ENCODE measurements at places on chromosomes 13 and 19.

DNA sequence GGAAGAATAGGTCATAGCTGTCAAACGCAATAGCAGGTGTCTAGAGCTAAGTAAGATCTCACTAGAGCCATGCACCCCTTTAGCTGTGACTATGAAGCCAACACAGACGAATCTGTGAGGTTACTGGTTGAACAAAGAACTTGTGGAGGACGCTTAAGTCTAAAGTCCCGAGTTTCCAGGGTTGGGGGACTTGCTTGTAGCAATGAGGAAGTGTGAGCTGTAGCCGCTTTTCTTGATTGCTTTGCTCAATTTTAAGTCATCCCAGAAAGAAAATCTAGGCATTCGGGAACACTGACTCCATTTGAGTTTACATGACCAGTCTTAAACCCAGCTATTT, 1.6 kb downstream of the GPC5 start:
- no peak for DNase-seq

GRCh38 chr13:45206340-45206739, 5.5 kb upstream of the KCTD4 start:
- DNase-seq: no peak

- no peak for DNase-seq
These were observed 1456.2 kb upstream of the SLC10A2 start for GRCh38 chr13:104522235-104523072.

GRCh38 chr13:21139374-21139773, 37.0 kb downstream of the SKA3 start:
- DNase-seq: no peak

DNA sequence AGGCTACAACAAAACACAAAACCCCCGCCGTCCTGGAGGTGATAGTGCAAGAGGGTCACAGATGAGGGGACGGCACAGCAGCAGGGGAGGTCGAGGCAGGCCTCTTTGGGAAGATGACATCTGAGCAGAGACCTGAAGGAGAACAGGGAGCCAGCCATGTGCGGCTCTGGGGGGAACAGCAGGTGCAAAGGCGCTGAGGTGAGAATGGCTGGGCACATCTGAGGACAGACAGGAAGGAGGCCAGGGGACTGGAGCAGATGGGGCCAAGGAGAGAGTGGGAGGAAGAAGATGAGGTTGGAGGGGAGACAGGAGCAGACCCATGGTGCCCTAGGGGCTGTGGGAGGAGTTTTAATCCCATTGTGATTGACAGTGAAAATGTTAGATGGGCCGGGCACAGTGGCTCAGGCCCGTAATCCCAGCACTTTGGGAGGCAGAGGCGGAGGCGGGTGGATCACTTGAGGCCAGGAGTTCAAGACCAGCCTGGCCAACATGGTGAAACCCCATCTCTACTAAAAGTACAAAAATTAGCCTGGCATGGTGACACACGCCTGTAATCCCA, 1.8 kb upstream of the CKM start:
- DNase-seq: no peak

DNA sequence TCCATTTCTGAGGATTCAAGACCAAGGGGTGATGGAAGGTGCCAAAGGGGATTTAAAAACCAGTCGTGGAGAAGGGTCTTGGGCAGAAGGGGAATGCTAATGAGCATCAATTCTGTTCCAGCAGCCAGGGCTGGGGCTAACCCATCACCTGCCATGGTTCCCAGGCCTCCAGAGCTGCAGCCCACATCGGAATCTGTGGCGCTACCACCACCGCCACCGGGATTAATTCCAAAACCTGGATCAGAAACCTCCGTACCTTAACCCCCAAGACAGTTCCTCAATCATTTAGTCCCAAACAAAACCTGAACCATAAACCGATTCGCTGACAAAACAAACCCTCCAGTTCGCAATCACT, 583 bp downstream of the ZNF615 start:
- DNase-seq: no peak

DNA sequence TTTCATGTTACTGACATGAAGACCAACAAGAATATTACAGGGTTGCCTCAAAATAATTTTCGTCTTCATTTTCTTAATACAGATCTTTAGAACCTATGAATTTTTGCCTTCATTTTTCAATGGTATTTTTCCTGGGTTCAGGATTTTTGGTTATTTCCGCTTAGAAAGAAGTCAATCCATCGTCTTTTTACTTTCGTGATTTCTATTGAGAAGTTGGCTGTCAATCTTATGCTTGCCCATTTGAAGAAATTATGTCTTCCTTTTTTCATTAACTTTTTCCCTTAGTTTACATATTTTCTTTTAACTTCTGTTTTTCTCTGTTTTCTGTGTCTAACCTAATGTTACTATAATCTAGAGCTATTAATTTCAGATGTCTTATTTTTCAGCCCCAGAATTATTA, 868.9 kb upstream of the SLC10A2 start:
- no peak for DNase-seq

GRCh38 chr19:11551603-11552235, 7.3 kb downstream of the ELOF1 start:
- DNase-seq: no peak

- DNase-seq: no peak
These were observed 145.2 kb downstream of the USP12 start for GRCh38 chr13:27026396-27026795.

- no peak for DNase-seq
These were observed 20.3 kb upstream of the SLITRK6 start for GRCh38 chr13:85819513-85819912.

DNA sequence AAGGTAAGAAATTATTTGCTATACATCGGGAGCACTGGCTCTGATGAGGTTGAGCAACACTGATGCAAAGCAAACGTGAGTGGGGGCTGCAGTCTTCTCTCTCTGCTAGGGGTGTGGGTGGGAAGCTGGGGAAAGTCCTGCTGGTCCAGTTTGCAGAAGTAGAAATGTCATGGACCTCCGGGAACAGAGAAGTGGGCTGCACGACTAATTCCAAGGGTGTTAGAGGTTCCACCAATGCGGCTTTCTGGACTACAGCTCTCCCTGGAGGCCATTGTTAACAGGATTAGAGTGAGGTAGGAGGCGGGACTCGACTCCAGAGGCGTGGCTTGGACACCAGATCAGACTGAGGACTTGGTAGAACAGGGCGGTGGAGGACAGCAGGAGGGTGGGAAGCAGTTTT, 5.7 kb upstream of the FBXO27 start:
- DNase-seq: no peak

Data from stimulated activated CD8-positive, alpha-beta memory T cell treated with anti-CD3 and anti-CD28 coated beads, Interleukin-7, amount 100 ng/mL, for 4 hours (primary cell).